ENCODE measurements at places on chromosomes 2 and 18.

- DNase-seq = no peak
These were observed 1050.7 kb upstream of the CELF4 start for GRCh38 chr18:38616306-38616705.

GRCh38 chr2:157149270-157149669 lies 108.2 kb upstream of the GALNT5 start:
- no peak for DNase-seq

DNA sequence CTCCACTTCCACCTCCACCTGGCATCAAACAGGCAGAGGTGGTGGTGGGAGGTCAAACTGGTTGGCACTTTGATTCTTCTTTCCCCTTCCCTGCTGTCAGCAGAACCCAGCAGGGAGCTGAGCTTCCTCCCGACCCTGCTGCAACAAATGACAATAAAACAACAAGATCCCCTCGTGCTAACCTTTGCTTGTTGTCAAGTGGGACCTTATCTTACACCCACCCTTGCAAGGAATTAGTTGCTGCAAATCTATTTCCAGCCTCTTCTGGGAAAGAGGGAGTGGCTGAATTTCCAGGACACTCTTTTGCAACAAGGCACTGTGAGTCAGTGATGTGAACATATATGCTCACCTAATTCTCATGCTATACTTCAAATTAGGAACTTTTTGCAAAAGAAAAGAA lies 655.1 kb downstream of the DSC3 start:
- no peak for DNase-seq

GRCh38 chr18:58102018-58102417 lies 58.0 kb downstream of the NEDD4L start:
- DNase-seq = no peak

- no peak for DNase-seq
These were observed 73.5 kb downstream of the VAPA start for GRCh38 chr18:9987345-9987744.

DNA sequence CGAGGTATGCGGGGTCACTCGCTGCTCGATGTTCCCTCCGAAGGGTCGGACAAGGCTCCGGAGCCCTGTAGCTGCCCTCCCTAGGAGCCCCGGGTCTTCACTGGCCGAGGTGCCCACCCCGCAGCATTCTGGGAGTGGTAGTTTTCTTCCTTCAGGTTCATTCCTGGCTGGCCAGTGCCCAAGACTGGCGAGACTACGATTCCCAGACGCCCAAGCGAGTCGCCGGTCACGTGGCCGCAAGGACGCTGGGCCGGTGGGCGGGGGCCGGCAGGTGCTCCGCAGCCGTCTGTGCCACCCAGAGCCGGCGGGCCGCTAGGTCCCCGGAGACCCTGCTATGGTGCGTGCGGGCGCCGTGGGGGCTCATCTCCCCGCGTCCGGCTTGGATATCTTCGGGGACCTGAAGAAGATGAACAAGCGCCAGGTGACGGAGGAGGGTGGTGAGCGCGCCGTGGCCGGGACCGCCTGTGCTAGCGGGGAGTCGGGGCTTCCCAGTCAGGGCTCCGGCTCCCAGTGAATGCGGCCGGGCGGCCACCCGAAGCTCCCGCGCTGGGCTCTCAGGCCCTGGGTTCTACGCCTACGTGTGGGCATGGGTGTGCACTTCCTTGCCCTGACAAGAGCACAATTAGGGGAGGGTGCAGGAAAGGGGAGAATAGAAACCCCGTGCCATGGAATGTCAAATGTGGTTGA lies at the start of gene SEC11C:
Gene SEC11C, plus strand, starts transcription at position 270 of the 687 bp plus-strand sequence. Its CDS starts 65 bp downstream, at position 335.
- peak; percentile 97 for DNase-seq
